WTC11 (cell line): ENCODE measurements at places on chromosomes 1 and 21. TPM values are rescaled to one million over a fixed set of nuclear protein-coding genes. Genes with fewer than 3 reads are reported as not detected.

DNA sequence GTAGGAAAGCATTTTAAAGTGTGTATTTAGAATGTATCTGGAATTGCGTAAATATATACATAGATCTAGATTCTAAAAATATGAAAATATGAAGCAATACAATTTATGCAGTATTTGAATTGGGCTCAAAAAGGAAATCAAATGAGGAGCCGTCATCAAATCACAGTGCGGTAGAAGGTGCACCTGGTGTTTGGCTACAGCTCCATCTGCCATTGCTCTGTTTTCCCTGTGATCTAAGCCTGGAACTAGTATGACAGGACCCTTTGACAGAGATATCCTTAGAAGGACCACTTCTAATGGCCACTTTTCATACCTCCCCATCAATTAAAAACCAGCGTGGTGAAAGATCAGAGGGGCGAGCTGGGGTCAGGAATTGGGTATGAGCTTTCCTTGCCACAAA is 202.6 kb downstream of the NFIA start:
- peaks cover 45% of the 10 kb centered on the region for H3K4me1 ChIP-seq

GRCh38 chr1:200049810-200050209 is 22.3 kb downstream of the NR5A2 start:
- H3K27me3 ChIP-seq = no peaks in the 10 kb centered on the region; the same call in 1 of the 2 replicates
- no peak for DNase-seq
- peaks cover 30% of the 10 kb centered on the region for H3K36me3 ChIP-seq
- H3K4me3 ChIP-seq = peak overlapping the region; percentile 12; the same call in 1 of the 2 replicates

GRCh38 chr1:117201808-117202207 is 8.9 kb downstream of the VTCN1 start:
- peaks cover 12% of the 10 kb centered on the region for H3K4me1 ChIP-seq
- H3K4me3 ChIP-seq = no peak overlapping the region
- DNase-seq = no peak
- H3K27ac ChIP-seq = no peak overlapping the region
- H3K36me3 ChIP-seq = no peaks in the 10 kb centered on the region

GRCh38 chr1:156632355-156632754 is 9.6 kb upstream of the BCAN start:
- peaks cover 43% of the 10 kb centered on the region for H3K27me3 ChIP-seq
- no peak overlapping the region for H3K4me3 ChIP-seq
- no peak overlapping the region for H3K27ac ChIP-seq
- peaks cover 8% of the 10 kb centered on the region for H3K4me1 ChIP-seq

GRCh38 chr1:235069176-235069575 is 59.5 kb downstream of the TOMM20 start:
- no peak overlapping the region for H3K27ac ChIP-seq
- H3K4me3 ChIP-seq = no peak overlapping the region
- H3K4me1 ChIP-seq = peaks cover 12% of the 10 kb centered on the region; the same call in 1 of the 2 replicates
- H3K27me3 ChIP-seq = no peaks in the 10 kb centered on the region

DNA sequence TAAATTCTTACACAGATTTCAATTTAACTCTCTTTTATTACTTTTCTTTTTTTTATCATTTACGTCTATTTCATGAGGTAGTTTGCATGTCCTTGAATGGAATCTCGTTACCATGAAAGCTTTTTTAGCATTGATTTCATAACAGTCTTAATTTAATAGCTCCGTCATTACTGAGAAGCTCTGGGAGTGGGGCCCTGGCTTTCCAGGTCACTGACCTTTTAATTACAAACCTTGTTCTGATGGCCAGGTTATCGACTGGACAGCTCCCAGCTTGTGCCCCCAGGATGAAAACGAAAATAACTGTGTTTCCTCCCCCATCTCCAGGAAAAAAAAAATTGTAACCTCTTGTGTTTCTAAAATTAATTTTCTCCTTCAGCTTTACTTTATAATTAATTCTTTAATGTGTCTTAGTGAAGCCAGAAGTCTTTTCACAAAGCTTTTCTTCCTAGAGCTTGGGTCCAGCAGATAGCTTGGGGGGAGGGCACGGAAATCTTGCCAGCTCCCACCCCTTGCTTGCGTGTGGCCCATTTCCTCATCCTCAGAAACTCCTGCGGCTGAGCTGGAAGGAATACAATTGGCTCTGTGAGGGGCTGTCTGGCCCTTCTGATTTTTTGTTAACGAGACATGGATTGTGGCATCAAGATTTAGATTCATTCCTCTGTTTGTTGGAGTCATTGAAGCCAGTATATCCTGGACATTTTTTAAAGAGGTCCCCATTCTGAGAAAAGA is 65.7 kb downstream of the PEX14 start:
- no peak for DNase-seq
- H3K4me3 ChIP-seq = no peak overlapping the region
- no peaks in the 10 kb centered on the region for H3K36me3 ChIP-seq
- peak overlapping the region; percentile 28 for H3K27ac ChIP-seq

GRCh38 chr1:119674835-119675289 is 26.8 kb upstream of the ZNF697 start:
- no peak for DNase-seq
- H3K4me1 ChIP-seq = peaks cover 53% of the 10 kb centered on the region
- no peaks in the 10 kb centered on the region for H3K27me3 ChIP-seq

DNA sequence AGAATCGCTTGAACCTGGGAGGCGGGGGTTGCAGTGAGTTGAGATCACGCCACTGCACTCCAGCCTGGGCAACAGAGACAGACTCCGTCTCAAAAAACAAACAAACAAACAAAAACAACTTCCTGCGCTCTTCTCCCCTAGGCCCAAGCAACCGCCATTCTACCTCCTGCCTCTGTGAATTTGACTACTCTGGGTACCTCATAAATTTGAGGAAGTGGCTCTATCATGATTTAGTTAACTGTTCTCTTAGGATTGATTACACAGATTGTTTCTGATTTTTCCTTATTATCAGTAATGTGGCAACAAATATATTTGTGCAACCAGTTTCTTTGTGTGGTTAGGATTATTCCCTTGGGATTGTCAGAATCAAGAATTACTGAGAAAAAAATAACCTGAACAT is 29.7 kb downstream of the OPTC start:
- peaks cover 55% of the 10 kb centered on the region for H3K4me1 ChIP-seq
- H3K36me3 ChIP-seq = no peaks in the 10 kb centered on the region
- peaks cover 44% of the 10 kb centered on the region for H3K27me3 ChIP-seq
- H3K4me3 ChIP-seq = no peak overlapping the region

GRCh38 chr1:12053752-12054548 is 9.2 kb upstream of the TNFRSF8 start:
- no peak for DNase-seq
- H3K36me3 ChIP-seq = no peaks in the 10 kb centered on the region
- peaks cover 17% of the 10 kb centered on the region for H3K4me1 ChIP-seq
- H3K4me3 ChIP-seq = no peak overlapping the region
- H3K27ac ChIP-seq = no peak overlapping the region

DNA sequence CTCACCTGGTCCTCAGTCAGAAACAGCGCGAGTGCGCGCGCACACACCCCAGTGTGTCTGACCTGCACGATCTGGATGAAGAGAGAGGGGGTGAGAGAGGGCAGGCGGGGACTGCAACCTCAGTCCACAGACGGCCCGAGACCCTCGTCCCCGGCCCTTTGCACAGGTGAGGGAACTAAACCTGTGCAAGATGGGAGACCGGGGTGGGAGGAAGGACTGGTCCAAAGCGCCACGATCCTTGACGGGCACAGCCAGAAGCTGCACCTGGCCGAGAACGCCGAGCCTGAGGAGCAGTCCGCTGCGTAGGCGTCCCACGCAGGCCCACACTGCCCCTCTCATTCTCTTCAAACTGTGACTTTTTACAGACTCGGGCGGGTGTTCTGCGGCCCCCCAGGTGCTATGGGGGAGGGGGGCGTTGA is 519 bp upstream of the IQCC start:
- peak; percentile 35 for DNase-seq
- peaks cover 24% of the 10 kb centered on the region for H3K4me1 ChIP-seq
- peaks cover 4% of the 10 kb centered on the region for H3K36me3 ChIP-seq
- no peak overlapping the region for H3K27ac ChIP-seq
- H3K4me3 ChIP-seq = peak overlapping the region; percentile 96
- H3K27me3 ChIP-seq = peaks cover 8% of the 10 kb centered on the region

DNA sequence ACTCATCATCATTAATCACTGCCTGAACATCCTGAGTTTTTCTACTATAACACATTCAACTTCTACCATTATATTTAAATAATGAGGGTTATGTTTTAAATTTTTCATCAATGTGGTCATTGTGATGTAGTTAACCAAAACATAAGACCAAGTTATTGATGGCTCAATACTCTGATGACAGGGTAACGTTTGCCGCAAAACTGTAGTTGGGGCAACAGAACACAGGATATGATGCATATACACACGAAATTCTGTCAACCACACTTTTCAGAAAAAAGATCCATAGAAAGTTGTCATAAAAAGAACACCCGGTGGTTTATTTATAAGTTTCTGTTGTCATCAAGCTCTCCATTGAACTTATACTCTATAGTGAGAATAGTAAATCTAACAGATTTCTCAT is 121.7 kb upstream of the COL11A1 start:
- DNase-seq = no peak
- H3K4me1 ChIP-seq = peaks cover 4% of the 10 kb centered on the region
- H3K27ac ChIP-seq = no peak overlapping the region
- no peaks in the 10 kb centered on the region for H3K27me3 ChIP-seq
- H3K4me3 ChIP-seq = no peak overlapping the region
- 0 out of 2 replicates have a peak, but pooled peaks cover 3% of the 10 kb centered on the region for H3K36me3 ChIP-seq

KIAA1614 gene
- 1.8 to 3.3 TPM (median 2.1 TPM) in 3 replicates for total RNA-seq

MPL gene
- total RNA-seq = 0.15 to 0.44 TPM (median 0.21 TPM) in 3 replicates

CFHR2 gene
- total RNA-seq = 0.37 TPM in 1 of 3 replicates, not detected in the others

NGF gene
- 0.25 to 0.55 TPM (median 0.53 TPM) in 3 replicates for total RNA-seq

OPRD1 gene
- total RNA-seq = 2.2 to 3.1 TPM (median 2.5 TPM) in 3 replicates

PLD5 gene
- total RNA-seq = 3.4 to 6.4 TPM (median 4.7 TPM) in 3 replicates
